ENCODE measurements at places on chromosomes 1 and 21. TPM values are rescaled to one million over a fixed set of nuclear protein-coding genes. Genes with fewer than 3 reads are reported as not detected.

GRCh38 chr21:14875704-14876523, 188.9 kb downstream of the NRIP1 start:
- DNase-seq: no peak
- no peaks in the 10 kb centered on the region for H3K27me3 ChIP-seq
- no peaks in the 10 kb centered on the region for H3K4me1 ChIP-seq
- no peak overlapping the region for H3K27ac ChIP-seq
- H3K36me3 ChIP-seq: no peaks in the 10 kb centered on the region
- no peak overlapping the region for H3K4me3 ChIP-seq

DNA sequence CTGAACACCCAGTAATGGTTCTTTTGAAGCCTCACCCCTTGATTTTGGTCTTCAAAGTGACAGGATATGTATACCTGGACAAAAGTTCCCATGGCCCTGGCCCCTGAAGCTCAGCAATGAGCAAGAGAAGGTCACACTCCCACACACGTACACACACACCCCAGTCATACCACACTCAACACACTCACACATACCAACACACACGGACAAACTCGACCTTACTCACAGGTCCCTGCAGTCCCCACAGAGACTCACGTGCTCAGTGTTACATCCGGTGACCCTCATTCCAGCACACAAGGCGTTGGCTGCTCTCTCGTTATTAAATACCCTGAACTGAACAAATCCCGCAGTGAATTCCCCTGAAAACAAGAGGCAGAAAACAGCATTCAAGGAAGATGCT, 5.9 kb downstream of the ITLN1 start:
- no peaks in the 10 kb centered on the region for H3K4me1 ChIP-seq
- no peaks in the 10 kb centered on the region for H3K36me3 ChIP-seq
- H3K4me3 ChIP-seq: no peak overlapping the region
- no peaks in the 10 kb centered on the region for H3K27me3 ChIP-seq

DNA sequence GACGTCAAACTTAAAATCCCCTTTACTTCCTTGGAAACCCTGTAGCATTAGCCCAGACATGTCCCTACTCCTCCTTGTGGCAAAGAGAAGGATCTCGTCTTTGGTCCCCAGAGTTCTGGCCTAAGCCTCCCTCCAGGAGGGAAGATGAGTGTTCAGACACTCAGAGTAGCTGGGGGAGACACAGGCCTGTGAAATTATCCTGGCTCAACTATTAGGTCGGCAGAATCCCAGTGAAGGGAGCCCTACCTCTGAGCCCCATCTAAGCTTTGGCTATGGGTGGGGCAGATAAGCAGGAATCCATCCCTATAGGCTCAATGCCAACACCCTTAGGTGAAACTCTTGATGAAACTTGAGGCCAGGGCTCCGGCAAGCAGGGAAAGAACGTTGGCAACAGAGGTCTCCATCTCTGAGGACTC, 1.7 kb upstream of the SFN start:
- H3K27me3 ChIP-seq: no peaks in the 10 kb centered on the region
- H3K36me3 ChIP-seq: no peaks in the 10 kb centered on the region
- H3K4me3 ChIP-seq: no peak overlapping the region
- no peaks in the 10 kb centered on the region for H3K4me1 ChIP-seq
- peak overlapping the region; percentile 56 for H3K27ac ChIP-seq

GRCh38 chr1:66446261-66447001, 87.5 kb upstream of the SGIP1 start:
- H3K4me3 ChIP-seq: no peak overlapping the region
- no peaks in the 10 kb centered on the region for H3K36me3 ChIP-seq
- H3K27me3 ChIP-seq: no peaks in the 10 kb centered on the region
- DNase-seq: peak; percentile 30
- no peaks in the 10 kb centered on the region for H3K4me1 ChIP-seq

- no peak overlapping the region for H3K27ac ChIP-seq
- no peaks in the 10 kb centered on the region for H3K4me1 ChIP-seq
- no peak for DNase-seq
- no peak overlapping the region for H3K4me3 ChIP-seq
- H3K27me3 ChIP-seq: no peaks in the 10 kb centered on the region
Observed at GRCh38 chr21:35716876-35717565, 343.3 kb downstream of the SETD4 start.

DNA sequence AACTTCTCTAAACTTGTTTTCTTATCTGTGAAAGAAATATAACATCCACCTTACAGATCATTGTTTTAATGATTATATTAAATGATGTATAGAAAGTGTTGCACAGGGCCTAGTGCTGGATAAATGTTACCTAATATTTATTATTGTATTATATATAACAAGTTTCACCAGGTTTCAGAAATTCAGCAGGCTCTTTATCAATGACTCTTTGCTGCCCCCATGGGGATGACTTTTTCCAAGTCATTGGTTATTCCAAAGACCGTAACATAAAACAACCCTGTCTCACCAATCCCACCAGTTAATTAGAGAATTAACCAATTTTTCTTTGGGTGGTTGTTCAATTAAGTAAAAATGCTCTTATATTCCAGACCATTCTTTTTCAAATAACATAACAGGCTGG, 7.3 kb upstream of the DEDD start:
- H3K27me3 ChIP-seq: no peaks in the 10 kb centered on the region
- no peak overlapping the region for H3K27ac ChIP-seq
- H3K4me1 ChIP-seq: no peaks in the 10 kb centered on the region
- peak; percentile 51 for DNase-seq
- no peaks in the 10 kb centered on the region for H3K36me3 ChIP-seq

DNA sequence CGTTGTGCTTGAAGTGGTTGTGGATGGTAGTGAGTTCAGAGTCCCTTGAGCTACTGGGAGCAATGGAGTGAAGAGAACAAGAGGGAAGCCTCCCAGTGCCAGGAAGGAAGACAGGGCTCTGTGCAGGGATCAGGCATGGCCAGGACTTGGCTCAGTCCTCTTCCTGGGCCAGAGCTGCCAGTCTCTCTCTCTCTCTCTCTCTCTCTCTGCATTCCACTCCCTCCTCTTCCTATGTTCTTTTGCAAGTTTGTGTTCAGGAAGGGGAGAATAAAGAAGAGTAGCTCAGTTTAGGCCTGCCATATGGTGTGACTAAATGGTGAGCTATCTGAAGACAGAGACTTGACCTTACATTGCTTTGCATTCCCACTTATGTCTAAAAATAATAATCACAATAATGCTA, 20.5 kb upstream of the RPTN start:
- no peaks in the 10 kb centered on the region for H3K4me1 ChIP-seq
- no peaks in the 10 kb centered on the region for H3K36me3 ChIP-seq
- no peak overlapping the region for H3K4me3 ChIP-seq
- no peak for DNase-seq
- H3K27ac ChIP-seq: no peak overlapping the region
- H3K27me3 ChIP-seq: no peaks in the 10 kb centered on the region

DNA sequence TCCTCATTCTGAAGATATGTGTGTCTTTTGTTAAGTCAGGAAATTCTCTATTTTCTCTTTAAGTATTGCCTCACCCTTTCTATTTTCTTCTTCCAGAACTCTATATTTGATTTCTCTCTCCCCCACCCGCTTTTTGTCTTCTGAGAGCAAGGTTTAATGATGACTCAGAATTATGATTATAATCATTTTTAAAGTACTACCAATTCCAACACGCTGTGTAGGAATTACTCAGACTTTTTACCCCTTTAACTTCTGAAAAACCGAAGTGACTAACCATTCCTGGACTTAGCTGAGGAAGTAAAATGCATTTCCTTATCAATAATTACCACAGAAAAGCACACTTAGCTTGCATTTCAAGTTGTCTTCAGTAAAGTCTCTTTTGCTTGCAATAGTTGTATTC, 20.8 kb upstream of the SCYL3 start:
- H3K4me3 ChIP-seq: no peak overlapping the region
- no peaks in the 10 kb centered on the region for H3K36me3 ChIP-seq
- no peaks in the 10 kb centered on the region for H3K4me1 ChIP-seq
- DNase-seq: no peak
- no peaks in the 10 kb centered on the region for H3K27me3 ChIP-seq

GRCh38 chr21:45993210-45994085, 11.9 kb downstream of the COL6A1 start:
- no peak overlapping the region for H3K4me3 ChIP-seq
- H3K36me3 ChIP-seq: no peaks in the 10 kb centered on the region
- DNase-seq: peak; percentile 12
- H3K27ac ChIP-seq: no peak overlapping the region

DNA sequence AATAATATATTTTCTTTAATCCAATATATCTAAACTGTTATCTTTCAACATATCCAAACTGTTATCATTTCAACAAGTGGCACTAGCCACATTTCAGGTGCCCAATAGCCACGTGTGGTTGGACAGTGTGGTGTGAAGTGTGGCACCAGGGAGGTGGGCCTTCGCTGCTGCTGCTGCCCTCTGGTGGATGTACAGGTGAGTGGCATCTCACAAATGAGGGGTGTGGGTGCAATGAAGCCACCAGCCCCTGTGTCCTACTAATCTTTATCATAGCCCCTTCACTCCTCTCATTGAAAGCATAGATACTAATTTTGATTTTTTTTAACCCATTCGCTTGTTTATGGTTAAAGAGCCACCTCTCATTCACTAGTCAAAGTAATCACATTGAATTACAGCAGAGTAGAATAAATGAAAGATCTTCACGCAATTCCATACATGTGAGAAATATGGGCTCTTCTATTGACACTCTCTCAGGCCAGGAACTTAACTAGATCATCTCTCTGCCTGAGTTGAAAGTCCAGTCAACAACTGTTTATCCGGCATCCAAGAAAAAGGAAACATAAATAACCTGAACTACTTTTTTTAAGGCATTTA, 499.2 kb downstream of the OMA1 start:
- no peak for DNase-seq
- no peaks in the 10 kb centered on the region for H3K27me3 ChIP-seq
- no peaks in the 10 kb centered on the region for H3K36me3 ChIP-seq
- no peaks in the 10 kb centered on the region for H3K4me1 ChIP-seq
- no peak overlapping the region for H3K27ac ChIP-seq

GRCh38 chr1:10424034-10424433, 6.2 kb upstream of the CENPS start:
- H3K27me3 ChIP-seq: no peaks in the 10 kb centered on the region
- H3K4me1 ChIP-seq: no peaks in the 10 kb centered on the region
- DNase-seq: peak; percentile 38

TMEM82 gene
- total RNA-seq: 17.0 TPM

ADAMTSL4 gene
- 4.9 TPM for total RNA-seq

NR1I3 gene
- not detected for total RNA-seq

NOS1AP gene
- 9.0 TPM for total RNA-seq
